NCI-H1417 (cell line): ENCODE measurements at places on chromosomes 4 and X.

- no peak for DNase-seq
Measured at GRCh38 chrX:136185401-136186022, 38.2 kb downstream of the FHL1 start.

- DNase-seq, result no peak
Measured at GRCh38 chrX:115968436-115969252, 201.9 kb upstream of the AGTR2 start.

- no peak for DNase-seq
Measured at GRCh38 chrX:110722135-110722534, 73.5 kb downstream of the CHRDL1 start.

DNA sequence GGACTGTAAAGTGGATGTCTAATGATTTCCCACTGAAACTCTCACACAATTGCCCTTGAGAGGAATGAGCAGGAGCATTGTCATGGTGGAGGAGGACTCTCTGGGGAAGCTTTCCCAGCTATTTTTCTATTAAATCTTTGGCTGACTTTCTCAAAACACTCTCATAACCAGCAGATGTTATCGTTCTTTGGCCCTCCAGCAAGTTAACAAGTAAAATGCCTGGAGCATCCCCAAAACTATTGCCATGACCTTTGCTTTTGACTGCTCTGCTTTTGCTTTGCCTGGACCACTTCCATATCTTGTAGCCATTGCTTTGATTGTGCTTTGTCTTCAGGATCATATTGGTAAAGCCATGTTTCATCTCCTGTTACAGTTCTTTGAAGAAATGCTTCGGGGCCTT is 120.2 kb upstream of the PDE5A start:
- DNase-seq, result no peak

DNA sequence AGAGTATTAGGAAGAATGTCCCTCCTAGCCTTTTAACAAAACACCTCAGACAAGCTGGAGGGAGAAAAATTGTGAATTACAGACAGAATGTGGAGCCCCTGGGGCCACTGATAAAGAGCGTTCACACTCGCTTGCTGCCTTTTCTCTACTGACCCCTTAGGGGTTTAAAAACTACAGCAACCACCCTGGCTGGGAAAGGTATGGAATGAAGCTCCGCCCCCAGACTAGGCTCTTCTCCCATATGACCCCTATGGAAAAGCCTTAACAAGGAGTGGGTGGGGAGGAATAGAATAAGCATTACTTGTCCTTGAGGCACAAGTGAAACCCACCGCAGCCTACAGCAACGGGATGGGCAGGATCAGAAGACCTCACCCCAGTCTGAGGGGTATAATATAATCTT is 26.3 kb downstream of the ANKRD50 start:
- no peak for DNase-seq

DNA sequence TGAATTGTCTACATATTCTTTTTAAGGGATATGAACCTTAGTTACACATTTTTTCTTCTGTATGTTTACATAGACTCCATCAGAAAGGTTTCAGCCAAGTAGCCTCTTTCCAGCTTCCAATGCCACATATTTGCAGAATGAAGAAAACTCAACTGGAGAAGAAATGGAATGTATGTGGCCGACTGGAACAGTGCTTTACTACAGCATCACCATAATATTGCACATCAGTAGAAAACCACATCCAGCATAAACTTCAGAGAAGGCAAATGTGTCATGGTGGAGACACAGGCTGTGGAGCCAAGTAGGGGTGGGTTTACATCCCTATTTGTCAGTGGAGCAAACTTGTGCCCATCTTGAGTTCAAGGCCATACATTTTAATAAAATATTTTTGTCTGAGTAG is 204.8 kb upstream of the LDB2 start:
- no peak for DNase-seq

- DNase-seq, result no peak
Measured at GRCh38 chrX:39616098-39616729, 481.5 kb downstream of the BCOR start.

- no peak for DNase-seq
Measured at GRCh38 chr4:143199503-143199902, 14.8 kb downstream of the USP38 start.

GRCh38 chr4:19945501-19945900 is 306.2 kb upstream of the SLIT2 start:
- DNase-seq, result no peak

GRCh38 chrX:103187953-103188475 is 26.9 kb upstream of the BEX4 start:
- no peak for DNase-seq
